ENCODE measurements at places on chromosomes 13 and 19.

DNA sequence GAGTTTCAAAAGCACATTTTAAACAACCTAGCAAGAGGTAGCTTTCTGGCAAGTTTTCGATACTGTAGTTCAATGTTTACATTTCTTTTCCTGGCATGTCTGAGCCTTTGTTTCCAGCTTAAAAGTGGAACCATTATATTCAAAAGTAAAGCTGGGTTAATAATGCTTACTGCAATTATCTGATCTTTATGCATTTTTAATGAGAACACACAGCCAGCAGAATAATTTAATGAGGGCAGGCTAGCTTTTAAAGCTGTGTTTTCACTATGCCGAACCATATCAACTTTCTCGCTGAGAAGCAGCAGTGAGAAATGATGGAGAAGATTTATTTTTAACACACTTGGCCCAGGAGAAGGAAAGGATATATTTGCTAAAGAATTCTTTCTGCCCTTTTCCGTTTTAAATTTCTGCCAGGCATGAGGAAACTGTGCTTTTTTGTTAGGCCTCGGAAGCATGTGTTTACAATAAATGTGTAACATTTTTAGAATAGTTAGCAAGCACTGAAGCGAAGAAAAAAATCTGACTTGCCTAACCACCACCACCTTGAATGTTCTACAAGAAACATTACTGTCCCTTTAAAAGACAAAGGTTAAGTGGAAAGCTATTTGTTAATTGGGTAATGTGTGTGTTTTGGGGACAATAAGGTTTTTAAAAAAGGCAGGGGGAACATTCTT lies 1.0 kb downstream of the MBNL2 start:
- no peak for DNase-seq

- DNase-seq = no peak
These were observed 53.0 kb downstream of the CHST8 start for GRCh38 chr19:33674626-33675367.

- peak; percentile 2 for DNase-seq
These were observed 443.9 kb downstream of the FGF9 start for GRCh38 chr13:22114630-22115311.

DNA sequence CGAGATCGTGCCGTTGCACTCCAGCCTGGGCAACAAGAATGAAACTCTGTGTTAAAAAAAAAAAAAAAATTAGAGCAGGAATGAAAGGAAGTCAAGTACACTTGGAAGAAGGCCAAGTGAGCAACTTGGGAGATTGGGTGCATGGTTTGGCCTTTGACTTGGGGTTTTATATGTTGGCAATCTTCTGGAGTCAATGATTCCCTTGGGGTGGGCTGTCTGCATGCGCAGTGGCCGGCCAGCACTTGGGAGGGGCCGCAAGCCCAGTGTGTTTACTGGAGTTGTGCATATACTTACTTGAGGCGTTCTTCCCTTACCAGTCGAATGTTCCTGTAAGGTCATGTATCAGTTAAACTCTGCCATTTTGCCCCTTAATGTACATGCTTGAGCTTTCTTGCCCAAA lies 103.9 kb downstream of the FAM216B start:
- DNase-seq = no peak

DNA sequence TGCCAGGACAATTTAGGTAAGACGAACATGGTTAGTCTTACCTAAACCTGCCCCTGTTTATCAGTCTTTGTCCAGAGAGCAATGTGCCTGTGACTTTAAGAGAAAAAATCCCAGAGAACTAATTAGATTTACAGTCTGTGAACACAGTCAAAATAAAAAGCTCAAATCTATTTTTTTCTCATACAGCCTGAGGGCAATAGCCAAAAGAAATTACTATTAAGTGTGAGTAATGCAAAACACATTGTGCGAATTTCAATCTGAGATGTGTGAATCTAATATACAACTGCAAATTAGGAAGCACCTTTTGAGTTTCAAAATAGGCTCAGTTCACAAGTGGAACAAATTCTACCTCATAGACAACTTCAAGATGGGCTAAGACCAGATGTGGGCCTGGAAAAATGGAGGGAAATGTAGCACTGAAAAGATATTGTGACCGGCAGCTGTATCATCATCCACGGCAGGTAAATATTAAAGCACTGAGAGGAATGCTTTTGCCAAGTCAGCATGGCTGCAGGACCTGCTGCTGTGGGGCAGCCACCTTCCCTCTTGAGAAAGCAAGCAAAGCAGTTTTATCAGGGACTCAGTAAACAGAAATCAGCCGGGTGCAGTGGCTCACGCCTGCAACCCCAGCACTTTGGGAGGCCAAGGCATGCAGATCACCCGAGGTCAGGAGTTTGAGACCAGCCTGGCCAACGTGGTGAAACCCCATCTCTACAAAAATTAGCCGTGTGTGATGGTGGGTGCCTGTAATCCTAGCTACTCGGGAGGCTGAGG lies 114.8 kb downstream of the KATNAL1 start:
- no peak for DNase-seq

DNA sequence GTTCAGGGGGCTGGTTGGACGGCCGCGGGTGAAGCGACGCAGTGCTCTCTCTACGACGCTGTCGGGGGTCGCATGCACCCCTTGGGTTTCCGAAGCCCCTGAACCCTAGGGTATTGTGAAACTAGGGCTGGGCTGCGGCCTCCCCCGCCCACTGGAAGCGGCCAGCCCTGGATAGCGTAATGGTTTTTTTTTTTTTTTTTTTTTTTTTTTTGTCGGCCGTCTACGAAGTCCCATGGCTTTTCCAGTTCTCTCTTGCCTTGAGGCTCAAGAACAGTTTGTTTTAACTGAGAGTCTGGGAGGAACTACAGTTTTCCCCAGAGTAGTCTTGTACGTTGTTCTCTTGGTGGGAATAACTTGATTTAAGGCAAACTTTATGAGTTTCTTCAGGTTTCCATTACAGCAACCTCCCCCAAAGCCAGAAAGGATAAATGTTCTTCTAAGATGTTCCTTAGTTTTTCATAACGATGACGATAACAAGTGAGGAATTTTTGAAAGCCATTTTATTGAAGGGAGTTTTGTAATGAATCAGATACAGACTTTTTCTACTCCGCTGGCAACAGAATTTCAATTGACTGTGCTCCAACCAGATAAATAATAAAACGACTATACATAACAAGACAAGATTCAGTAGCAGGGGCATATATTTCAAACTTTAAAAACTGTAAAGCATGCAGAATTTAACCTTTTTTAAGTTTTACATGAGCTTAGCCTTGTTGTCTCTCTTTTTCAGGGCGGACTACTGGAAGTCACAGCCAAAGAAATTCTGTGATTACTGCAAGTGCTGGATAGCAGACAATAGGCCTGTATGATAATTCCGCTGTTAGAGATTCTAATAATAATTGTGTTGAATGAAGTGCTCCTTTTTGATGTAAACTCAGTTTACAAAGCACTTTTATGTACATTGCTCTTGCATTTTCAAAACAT lies 867 bp downstream of the WBP4 start:
- DNase-seq = no peak

DNA sequence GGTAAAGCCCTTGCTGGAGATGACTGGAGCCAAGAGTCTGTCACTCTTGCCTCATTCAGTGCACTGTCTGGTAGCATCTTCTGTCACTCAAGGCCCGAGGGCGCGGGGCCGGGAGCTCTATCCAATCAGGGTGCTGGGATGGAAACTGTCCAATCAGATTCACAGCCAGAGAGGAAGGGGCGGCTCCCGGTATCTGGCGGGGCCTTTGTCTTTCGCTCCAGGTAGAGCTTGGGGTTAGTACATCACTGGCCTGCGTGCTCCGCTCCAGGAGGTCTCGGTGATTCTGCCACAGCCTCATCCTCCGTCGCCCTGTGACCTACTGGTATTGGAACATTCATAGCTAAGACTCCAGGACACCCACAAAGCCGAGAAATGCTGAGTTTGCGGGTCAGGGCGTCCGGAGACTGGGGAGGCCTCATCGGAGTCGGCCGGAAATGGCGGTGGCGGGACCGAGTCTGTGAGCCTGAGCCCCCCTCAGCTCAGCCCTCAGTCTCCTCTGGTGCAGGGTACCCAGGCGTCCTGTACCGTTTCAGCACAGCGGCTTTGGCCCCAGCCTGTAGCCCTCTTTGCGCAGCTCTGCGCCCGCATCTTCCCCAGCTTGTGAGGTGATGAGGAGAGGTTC lies 20.6 kb upstream of the ZNF430 start:
- peak; percentile 24 for DNase-seq

DNA sequence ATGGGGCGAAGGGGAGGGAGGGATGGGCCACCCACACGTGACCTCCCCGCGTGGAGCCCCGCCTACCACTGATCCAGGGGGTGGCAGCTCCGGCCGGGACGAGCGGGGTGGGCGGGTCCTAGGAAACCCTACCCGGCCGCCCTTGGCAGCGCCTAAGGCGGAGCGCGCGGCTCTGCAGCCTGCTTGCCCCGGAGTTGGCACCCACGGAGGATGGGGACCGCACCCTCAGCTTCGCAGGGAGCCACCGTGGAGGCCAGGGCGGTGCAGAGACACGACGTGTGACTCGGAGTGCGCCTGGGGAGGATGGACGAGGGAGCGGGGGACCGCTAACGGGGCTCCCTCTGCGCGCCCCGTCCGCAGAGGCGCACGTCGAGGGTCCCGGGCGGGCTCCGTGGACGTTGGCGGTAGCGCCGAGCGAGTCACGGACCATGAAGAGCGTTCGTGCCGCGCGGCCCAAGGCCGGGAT lies at the start of gene RGS9BP:
RGS9BP (plus strand) TSS at position 129 of the 466 bp plus-strand sequence. CDS start 416 bp downstream, outside the sequence.
- DNase-seq = peak; percentile 28

DNA sequence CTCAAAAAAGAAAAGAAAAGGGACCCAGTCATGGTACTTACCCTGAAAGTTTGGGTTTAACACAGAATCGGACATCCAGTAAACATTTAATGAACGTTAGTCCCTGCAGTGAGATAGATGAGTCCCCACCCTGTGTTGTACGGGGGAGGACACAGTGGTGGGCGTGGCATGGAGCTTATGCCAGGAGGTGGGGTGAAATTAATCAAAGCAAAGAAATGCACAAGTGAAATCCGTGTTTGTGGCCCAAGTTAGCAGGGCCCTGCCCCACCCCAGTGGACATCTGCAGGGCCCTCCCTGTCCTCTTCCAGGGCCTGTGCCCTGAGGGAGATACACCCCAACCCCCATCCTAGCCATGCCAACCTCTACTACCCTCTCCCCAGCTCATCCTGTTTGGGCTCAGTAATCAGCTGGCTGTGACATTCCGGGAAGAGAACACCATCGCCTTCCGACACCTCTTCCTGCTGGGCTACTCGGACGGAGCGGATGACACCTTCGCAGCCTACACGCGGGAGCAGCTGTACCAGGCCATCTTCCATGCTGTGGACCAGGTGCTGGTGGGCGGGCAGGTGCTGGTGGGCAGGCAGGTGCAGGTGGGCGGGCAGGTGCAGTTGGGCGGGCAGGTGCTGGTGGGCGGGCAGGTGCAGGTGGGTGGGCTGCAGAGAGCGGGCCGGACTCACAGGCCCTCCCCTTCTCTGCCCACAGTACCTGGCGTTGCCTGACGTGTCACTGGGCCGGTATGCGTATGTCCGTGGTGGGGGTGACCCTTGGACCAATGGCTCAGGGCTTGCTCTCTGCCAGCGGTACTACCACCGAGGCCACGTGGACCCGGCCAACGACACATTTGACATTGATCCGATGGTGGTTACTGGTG lies 3.9 kb downstream of the MCOLN1 start:
- no peak for DNase-seq

- no peak for DNase-seq
These were observed 197.8 kb downstream of the TEX29 start for GRCh38 chr13:111518161-111518792.

Data from stimulated activated CD8-positive, alpha-beta memory T cell treated with anti-CD3 and anti-CD28 coated beads, Interleukin-4, amount 100 ng/mL, for 1 hour (primary cell).